Activated CD4-positive, alpha-beta memory T cell treated with anti-CD3 and anti-CD28 coated beads, Interleukin-2, amount 10 ng/mL, durations not matched to agents 7 days and 5 days (primary cell): ENCODE measurements at places on chromosomes 6 and 20. TPM values are rescaled to one million over a fixed set of nuclear protein-coding genes. Genes with fewer than 3 reads are reported as not detected.

The EYS gene
- total RNA-seq: not detected

GRCh38 chr6:317448-318144 lies 25.3 kb downstream of the DUSP22 start:
- DNase-seq: no peak

DNA sequence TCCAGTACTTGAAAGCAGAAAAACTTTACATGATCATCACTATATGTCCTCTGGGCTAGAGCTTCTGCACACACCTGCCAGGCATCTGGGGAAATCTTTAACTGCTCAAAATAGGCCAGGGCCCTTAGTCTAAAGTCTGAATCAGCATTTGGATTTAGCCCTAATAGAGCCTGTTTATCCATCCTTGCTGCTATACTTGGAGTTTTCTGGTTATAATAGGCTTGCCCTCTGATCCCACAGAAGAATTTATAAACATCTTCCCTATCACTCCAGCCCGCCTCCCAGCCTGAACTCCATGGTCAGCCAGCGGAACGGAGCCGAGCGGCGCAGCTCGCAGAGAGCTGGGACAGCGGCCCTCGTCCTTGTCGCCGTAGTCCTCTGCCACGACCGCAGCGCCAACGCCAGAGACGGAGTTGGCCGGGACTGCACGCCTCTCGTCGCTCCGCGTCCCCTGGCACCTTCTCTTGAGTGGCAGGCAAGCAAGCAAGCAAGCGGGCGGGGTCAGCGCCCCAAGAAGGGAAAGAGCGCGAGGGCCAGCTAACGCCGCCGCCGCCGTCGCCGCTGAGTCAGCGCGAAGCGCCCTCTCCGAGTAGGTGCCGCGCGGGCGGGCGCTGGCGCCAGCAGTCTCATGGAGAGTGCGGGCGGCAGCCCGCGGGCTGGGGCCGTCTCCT lies 25.4 kb upstream of the ASIP start:
- peak; percentile 51 for DNase-seq

DNA sequence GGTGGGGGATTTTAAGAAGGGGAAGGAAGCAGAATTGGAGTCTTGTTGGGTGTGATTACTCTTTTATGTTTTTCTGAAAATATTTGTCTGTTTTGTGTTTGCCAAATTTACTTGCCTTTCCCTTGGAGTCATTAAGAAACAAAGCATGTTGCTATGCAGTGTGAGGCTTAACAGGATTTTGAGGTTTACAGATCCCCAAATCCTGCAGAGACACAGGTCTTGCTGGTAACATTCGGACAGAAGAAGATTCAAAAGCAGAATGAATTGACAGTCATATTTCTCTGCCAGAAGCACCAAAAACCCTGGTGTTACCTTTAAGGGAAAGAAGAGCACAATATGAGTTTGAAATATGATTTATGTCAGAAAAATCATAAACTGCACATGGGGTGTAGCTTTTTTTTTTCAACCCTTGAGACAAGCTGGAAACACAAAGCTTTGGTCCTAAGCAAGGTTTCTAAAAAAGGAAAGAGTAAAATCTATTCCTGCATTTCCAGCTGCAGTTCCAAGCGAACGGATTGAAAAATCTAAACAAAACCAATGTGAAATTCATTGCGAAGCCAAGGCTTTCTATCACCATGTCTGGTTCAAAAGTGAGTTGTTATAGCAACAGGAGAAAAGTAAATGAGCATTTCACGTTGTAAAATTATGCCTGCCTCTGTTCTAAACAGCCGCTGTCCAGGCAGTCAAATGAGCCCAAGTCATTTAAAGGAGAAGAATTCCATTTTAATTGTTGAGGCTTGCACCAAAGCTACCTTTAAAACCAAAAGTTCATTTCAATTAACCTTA lies 358.9 kb upstream of the SASH1 start:
- no peak for DNase-seq

- DNase-seq: no peak
Measured at GRCh38 chr20:60001108-60001507, 42.9 kb downstream of the CDH26 start.

- DNase-seq: no peak
Measured at GRCh38 chr20:54047048-54047447, 23.3 kb downstream of the BCAS1 start.
